NCI-H2171 (cell line): ENCODE measurements at places on chromosomes 13 and 19.

GRCh38 chr19:57759096-57759495, 10.4 kb upstream of the ZNF586 start:
- DNase-seq, result no peak

GRCh38 chr19:42068361-42068755, 1.6 kb downstream of the GRIK5 start:
- no peak for DNase-seq

- no peak for DNase-seq
These were observed 598.1 kb downstream of the UQCRFS1 start for GRCh38 chr19:28614634-28615545.

- no peak for DNase-seq
These were observed 170.8 kb downstream of the FOXO1 start for GRCh38 chr13:40495621-40496001.
